Pons (tissue), 1 donor: ENCODE measurements at places on chromosomes 3 and 15.

DNA sequence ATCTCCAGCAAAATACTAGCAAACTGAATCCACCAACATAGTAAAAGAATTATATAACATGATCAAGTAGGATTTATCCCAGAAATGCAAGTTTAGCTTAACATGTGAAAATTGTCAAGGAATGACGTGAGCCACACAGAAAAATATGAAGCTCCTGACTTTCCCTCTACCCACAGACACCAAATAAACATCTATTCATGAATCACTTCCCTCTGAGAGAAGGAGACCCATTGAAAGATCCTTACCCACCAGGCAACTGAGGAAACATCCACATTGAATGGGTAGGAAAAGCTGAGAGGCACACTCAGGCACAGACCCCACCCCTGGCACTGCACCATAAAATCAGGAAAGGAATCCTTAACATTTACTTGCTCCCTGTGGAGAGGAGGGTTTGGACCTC lies 102.2 kb upstream of the MANF start:
- DNase-seq: no peak

DNA sequence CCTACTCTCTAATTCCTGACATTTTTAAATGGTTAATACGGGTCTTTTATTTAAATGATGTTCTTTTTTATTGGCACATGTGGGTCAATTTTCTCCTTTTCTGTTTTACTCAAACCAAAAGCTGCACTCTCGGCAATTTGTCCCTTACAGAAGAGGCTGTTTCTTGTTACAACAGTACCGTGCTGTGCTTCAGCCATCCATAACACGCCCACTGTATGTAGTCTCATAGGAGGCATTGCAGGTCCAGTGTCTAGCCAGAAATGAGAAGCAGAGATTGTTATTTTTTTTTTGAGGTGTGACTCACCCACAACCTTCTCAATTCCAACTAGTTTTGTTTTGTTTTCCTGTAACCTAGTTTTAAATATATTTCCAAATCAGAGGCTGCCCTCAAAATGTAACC lies 164.6 kb downstream of the GMNC start:
- DNase-seq: no peak

- no peak for DNase-seq
Measured at GRCh38 chr15:39154227-39154638, 426.6 kb upstream of the THBS1 start.

DNA sequence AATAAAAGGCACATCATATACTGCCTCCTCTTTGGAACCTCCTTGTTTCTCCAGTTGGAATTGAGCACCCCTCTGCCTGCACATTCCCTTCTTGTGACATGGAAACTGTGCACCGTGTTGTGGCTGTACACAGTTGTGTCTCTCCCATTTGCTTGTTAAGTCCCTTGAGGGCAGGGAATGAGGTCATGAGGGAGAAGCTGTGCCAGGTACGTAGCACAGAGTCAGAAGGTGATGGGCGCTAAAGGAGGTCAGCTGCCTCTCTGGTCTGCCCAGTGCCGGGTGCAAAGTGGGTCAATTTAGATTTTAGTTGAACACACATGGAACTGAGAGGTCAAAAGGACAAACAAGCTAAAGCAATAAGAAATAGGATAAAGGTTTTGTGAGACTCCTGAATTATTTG lies 124.4 kb downstream of the FAM43A start:
- no peak for DNase-seq

- no peak for DNase-seq
Measured at GRCh38 chr3:150218236-150218635, 189.9 kb upstream of the TSC22D2 start.

DNA sequence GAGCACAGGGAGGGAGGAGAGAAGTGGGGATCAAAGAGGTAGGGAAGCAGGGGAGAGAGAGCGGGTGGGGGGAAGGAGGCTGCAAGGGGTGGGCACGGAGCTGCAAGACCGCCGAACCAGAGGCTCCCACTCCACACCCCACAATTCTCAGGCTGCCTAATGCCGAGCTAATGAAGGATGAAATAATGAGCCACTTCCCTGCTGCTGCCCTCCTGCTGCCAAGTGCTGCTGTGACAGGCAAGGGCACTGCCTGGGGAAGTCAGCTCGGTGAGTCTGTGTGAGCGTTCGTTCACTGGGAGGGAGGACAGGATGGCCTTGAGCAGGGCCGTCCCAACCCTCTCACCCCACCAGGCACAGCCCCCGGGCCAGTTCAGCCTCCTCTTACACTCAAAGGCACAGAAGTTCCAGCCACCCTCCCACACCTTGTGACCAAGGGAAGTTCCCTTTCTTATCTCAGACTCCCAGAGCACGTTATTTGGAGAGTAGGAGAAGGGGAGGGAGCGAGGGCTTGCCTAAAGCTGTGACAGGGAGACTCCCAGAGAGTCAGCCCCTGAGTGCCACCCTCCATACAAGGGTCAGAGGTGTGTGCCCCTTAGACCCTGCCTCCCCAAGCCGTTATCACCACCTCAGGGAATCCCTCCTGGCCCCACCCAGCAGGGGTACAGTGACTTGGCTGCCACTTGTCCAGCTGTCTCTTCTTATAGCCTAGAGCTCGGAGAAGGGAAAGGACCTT lies 12.4 kb downstream of the GLYCTK start:
- no peak for DNase-seq

- DNase-seq: no peak
Measured at GRCh38 chr3:147701195-147701594, 292.0 kb downstream of the ZIC1 start.

DNA sequence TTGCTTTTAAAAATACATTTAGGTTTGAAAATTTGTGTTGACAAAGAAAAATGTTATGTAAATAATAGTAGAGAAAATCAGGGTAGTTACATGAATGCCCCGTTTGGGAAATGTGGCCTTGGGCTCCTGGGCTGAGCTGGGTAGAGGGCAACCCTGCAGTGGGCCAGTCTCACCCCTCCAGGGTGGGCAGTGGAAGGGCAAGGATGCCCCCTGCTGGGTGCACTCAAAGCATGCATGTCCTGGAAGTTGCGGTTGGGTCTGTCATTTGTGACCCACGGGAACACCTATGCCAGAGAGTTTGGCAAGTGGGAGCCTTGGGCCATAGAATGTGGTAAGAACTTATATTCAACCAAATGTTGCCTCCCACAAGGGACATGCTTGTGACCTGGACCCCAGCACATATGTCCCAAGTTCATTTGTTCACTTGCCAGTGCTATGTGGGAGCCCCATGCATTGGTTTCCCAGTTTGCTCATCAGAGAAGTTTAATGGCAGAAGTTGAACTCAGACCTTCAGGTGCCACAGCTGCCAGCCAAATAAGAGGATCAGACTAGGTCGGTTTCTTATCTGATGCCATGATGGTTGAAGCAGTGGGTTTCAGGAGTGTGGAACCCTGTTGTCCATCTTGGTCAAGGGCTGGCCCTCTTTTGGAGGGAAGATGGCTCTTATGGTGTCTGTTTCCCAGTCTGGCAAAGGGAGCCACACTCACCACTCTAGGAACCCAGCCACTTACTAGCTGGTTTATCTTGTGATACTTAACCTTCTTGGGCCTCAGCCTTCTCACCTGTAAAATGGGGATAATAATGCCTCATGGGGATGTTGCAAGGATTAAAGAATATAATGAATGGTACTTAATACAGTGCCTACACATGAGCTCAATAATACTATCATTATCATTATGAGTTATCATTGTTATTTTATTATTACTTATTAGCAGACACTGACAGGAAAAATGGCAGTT lies 2.5 kb upstream of the PLCB2 start:
- peak; percentile 41 for DNase-seq

DNA sequence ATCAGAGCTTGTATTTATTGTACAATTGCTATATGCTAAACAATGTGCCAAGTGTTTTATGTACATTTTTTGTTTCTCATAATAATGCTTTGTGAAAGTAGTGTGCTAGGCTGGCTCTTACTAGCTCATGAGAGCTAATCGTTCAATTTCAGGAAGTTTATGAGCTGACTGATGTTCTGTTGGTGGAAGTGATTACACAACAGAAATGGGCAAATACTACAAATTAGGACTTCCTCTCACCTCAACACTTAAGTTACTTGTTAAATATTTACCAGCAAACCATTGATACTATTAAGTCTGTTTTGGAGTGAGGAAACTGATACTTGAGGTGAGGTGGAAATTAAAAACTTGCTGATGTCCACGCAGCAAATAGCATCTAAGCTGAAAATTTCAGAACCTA lies 32.3 kb downstream of the SLC9C1 start:
- no peak for DNase-seq

DNA sequence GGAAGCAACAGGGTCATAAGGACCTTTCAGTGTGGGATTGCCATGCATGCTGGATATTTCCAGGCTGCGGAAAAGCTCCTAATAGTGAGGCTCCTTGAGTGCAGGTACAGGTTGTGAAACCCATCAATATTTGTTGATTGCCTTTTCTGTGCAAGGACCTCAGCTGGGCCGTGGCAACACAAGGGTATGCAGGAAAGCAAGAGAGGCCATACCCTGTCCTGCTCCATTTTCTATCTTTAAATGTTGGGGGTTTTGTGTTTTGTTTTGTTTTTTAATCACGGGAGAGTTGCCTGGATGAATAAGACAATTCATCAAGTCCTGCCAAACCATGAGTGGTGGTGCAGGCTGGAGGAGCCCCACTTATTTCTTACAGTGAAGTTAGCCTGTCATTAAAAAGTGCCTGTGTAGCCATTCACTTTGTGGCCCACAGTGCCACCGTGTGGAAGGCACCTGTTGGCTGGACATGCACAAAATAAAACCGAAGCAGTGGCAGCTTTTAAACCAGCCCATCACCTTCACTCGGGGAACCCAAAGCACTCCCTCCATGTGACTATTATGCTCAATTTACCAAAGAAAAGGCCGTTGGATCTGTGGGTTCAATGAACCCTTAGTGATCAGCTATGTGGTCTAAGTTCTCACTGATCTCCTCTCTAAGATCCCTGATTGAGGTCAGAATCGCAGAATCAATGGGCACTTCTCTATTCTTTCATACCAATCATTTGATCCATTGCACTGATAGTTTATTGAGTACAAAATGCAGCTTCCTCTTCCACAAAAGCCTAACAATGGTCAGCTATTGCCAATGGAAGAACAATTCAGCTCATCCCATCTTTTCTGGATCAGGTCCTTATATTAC lies 42.2 kb downstream of the CLDN18 start:
- DNase-seq: peak; percentile 14

DNA sequence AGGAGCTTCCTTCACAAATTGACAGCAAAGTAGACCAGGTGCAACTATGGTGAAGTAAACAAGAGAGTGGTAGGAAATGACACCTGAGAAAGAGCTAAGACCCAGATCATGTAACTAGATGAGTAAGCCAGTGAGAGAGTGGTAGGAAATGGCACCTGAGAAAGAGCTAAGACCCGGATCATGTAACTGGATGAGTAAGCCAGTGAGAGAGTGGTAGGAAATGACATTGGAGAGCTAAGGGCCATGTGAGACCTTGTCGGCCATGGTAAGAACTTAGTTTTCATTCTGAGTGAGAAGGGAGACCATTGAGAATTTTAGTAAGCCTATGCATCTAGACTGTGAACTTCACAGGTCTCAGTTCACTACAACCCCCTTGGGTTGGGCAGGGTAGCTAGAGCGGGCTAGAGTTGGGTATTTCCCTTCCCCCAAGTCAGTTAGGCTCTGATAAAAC lies 5.4 kb upstream of the SENP7 start:
- DNase-seq: no peak

DNA sequence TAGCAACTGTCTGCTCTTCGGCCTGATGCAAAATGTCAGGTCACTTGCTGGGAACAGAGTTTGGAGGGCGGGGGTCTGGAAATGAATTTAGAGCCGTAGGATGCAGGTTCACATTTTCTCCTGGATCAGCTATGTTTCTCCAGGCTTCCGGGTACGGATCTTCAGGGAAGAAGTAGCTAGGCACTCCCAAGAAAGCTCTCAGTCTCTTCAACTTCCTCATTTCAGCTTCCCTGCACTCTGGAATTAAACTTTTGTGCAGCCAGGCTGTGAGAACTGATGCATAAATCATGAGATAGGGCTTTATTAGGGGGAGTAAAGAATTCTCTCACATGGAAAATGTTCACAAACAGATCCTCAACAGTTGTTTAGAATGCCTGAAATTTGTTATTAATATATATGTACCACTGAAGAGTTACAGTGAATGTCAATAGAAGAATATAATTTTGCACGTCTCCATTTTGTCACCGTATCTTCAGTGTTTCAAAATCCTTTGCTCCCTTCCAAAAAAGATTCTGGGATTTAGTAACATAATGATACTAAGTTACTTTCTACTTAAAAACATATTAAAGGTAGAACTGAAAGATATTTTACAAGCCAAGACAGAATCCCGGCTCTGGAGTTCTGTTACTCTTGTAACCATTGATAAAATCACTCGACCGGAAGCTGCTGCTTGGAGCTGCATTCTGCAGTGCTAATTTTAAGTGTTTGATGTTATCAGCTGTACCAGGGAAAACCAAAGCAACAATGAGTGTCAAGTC lies 178.5 kb upstream of the P2RY1 start:
- DNase-seq: peak; percentile 57

GRCh38 chr3:155416500-155417118 lies 123.1 kb upstream of the STRIT1 start:
- DNase-seq: no peak

- DNase-seq: no peak
Measured at GRCh38 chr15:59360305-59360704, 12.4 kb downstream of the MYO1E start.

GRCh38 chr15:23606226-23606625 lies 40.8 kb downstream of the MKRN3 start:
- no peak for DNase-seq

- no peak for DNase-seq
Measured at GRCh38 chr15:75170711-75171341, 30.9 kb upstream of the C15orf39 start.

- DNase-seq: peak; percentile 43
Measured at GRCh38 chr3:15794842-15795650, 2.7 kb downstream of the ANKRD28 start.

GRCh38 chr15:85112997-85113396 lies 131.3 kb downstream of the PDE8A start:
- peak; percentile 100 for DNase-seq

GRCh38 chr15:75820206-75820605 lies 23.0 kb upstream of the UBE2Q2 start:
- DNase-seq: no peak

DNA sequence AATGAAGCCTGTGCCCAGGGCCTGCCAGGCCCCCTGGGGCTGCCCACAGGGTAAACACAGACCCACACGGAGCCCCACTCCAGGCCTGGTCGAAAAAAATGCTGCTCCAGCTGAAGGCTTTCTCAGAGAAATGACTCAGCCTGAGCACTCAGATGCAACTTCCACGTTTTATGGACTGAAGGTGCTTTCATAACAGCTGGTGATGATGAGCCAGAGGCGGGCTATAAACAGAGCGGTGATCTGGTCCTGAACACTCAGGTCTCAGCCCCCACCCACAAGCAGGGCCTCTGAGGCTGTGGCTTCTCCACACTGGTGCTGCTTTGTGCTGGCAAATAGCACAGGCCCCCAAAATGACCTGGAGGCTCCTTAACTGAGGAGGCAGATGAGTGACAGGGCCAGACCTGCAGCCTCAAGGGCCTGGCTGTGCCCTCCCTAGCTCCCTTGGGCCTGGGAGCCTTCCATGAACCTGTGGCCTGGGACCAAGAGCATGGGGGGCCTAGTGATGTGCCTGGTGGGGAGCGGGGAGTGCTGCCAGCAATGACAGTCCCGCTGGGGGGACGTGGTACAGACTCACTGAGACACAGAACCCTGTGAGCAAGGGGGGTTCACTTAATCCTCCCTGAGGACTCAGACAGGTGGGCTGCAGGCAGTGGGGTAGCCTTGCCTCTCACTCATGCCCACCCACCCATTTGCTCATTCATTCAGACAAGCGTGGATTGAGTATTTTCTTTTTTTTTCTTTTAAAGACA lies 23.0 kb upstream of the FURIN start:
- no peak for DNase-seq

GRCh38 chr3:117526470-117527079 lies 817.0 kb downstream of the TUSC7 start:
- peak; percentile 77 for DNase-seq
